ENCODE measurements at places on chromosomes 1 and 21. TPM values are rescaled to one million over a fixed set of nuclear protein-coding genes. Genes with fewer than 3 reads are reported as not detected.

Gene HSD3B1
- 0.70 TPM for total RNA-seq

Gene IL19
- total RNA-seq = not detected

DNA sequence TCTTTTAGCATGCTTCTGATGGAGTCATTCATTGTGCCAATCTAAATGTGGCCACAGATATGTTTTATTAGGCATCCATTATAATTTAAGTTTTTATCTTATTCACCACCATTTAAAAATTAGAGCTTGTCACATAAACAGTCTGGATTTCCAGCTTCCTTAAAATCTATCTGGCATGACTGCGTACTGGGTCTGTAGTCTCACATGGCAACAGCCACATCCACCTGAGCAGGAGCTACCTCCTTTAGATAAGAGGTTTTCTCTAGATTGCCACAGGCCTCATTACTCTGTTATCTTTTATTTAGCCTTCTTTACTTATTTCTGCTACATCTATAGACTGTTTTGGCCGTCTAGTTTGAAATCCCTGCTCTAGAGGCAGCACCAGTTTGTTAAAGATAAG lies 29.1 kb downstream of the B3GALT2 start:
- no peak for DNase-seq

DNA sequence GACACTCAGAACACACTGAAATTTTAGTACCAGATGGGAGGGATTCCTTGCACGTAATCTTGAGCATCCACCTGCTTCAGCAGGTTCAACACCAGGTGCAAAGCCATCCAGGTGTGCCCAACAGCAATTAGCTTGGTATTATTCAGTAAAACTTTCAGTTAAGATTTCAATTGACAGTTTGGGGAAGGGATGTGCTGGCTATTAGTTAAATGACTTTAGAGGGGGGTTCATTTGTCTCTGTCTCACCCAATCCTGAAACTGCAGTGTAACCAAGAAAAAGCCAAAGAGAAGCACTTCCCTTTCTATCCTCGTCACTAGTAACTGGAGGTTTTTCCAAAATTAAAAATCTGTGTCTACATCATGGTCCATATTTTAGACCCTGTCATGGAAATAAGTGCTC lies 90.9 kb downstream of the PIK3R3 start:
- DNase-seq = no peak

DNA sequence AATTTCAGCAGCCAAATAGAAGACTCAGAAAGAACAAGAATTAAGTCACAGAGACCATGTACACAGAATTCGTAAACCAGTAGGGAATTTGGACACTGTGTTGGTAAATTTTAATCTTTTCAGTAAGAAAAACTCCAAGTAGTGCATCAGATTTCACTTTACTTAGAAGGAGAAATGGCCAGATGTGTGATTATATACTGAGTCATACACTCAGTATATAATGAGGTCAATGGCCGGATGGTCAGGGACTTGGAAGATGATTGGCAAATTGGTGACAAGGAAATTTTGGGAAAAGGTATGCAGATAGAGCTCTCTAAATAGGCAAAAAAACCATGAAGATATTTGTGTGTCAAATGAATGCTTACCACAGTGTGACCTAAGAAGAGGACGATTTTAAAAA lies 399.8 kb upstream of the LRRC7 start:
- DNase-seq = no peak

All from left colon (tissue), 2 donors.